ENCODE measurements at places on chromosomes 6 and 20.
A peak's percentile ranks its signal among the peaks of the same experiment; 100 is the strongest.

DNA sequence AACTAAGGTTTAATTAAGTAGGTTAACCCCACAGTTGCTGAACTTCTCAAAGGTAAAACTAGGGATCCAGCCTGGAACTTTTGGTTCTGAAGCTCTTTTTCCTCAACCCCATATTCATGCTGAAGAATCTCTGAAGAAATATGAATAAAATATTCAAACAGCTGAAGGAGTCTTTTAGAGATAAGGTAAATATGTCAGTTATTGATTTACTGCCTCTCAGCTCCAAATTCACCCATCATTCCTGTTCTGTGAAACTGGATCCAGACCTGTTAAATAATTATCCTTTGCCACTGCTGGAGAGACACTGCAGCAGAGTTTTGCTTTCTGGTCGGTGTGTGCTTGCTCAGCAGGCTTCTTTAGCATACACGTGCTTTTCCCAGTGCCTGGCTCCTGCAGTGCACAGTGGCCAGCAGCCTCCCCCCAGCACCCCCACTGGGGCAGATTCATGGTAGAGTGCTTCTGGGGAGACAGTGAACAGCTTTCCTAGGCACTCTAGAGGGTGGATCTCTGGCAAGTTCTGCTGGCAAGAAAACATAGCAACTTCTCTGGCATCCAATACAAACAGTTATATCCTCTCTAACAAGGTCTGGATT lies 62.0 kb upstream of the BCLAF1 start:
- no peak for DNase-seq

- DNase-seq = peak; percentile 15
Measured at GRCh38 chr6:13413466-13413862, 73.9 kb downstream of the GFOD1 start.

GRCh38 chr20:50055524-50056083 lies 57.3 kb downstream of the UBE2V1 start:
- no peak for DNase-seq

GRCh38 chr6:50780382-50780781 lies 38.3 kb upstream of the TFAP2B start:
- no peak for DNase-seq

DNA sequence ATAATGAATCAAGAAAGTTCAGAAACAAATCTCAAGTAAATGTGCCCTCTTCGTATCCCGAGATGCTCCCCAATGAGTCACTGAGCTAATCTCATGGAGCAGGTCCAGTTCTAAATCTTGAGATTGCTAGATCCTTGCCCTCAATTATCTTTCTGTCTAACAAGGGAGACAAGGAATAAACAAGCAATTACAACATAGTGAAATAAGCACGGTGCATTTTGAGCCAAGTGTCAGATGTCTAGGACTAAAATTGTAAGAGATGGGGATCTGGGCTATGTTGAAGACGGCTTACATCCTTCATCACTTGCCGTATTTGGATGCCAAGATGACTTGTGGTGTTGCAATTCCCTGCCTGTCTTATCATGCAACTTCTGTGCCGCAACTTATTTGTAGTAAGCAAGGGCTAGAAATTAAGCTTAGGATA lies 56.5 kb upstream of the ADGRF1 start:
- peak; percentile 9 for DNase-seq

- DNase-seq = no peak
Measured at GRCh38 chr6:122524056-122524455, 52.4 kb upstream of the SERINC1 start.

DNA sequence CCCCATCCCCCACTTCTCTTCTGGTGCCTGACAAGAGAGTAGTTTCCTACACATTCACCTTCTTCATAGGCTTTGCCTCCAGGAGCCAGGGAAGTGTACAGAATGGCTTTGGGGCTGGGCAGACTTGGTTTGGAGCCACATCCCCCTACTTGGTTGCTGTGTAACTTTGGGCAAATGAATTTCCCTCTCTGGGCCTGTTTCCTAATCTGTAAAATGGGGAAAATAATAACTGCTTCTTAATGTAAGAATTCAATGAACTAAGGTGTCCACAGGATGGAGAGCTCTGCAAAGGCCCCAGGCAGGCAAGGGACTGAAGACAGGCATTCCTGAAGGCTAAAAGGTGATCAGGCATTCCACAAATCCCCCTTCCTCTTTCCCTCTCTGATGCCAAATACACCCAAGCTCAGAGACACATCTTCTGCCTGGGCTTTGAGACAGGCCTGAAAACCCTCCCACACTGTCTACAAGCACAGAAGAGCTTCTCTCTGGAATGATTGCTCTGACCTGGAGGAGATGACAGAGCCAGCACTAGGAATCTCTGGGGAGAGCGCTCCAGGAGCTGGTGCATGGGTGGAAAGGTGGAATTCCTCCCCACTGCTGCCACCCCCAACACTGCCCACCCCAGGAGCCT lies 6.9 kb upstream of the C20orf203 start:
- no peak for DNase-seq

DNA sequence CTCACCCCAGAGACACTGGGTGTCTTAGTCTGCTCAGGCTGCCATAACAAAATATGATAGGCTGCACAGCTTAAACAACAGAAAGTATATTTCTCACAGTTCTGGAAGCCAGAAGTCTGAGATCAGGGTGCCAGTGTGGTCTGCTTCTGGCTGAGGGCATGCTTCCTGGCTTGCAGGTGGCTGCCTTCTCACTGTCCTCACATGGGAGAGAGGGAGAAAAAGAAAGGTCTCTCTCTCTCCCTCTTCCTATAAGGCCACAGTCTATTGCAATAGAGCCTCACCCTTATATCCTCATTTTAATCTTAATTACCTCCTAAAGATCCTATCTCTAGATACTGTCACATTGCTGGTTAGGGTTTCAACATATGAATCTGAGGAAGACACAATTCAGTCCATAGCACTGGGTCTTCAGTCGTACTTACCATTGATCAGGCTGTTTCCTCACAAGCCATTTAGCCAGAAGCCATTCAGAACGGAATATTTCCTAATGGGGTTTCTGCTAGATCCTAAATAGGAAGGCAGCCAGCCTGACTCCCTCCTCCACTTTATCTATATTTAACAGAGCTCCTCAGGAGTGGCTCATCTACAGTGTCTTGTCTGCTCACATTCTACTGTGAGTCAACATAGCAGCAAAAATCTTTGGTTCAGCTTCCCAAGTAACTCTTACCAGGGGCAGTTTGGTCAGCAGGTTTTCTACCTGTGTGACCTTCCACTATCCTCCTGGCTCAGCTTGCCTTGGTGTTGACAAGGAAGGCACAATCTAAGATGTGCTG lies 42.2 kb downstream of the CD164 start:
- no peak for DNase-seq

- no peak for DNase-seq
Measured at GRCh38 chr6:112560651-112561050, 213.5 kb downstream of the RFPL4B start.

DNA sequence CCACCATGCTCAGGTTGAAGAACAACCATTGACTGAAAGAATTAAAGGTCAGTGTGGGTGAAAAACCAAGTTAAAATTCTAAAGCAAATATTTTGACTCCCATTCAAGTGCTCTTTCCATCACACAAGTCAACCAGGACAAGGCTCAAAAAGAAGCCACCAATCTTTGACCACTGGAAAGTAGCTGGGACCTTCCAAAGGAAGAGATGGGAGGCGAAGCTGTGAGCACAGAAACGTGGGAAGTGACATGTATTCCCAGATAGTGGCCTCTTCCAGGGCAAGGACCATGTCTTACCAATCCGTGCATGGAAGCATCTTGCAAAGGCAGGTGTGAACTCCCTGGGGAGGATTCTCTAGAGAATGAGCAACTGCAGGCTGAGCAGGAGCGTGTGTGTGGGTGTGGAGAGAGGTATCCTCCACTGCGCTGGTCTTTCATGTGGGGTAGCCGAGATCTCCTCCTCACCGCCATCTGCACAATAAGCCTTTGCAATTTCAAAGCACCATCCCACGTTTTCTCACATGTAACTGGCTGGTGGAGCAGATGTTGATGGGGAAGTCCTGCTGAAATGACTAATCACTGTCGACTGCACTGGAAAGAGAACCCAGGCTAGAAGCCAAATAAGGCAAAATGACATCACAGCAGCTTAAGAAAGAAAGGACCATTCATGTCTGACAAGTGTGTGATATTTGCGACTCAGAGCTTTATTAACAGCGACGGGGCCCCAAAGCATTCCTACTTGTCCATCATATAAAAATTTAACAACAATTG lies 189.4 kb upstream of the RREB1 start:
- DNase-seq = no peak

DNA sequence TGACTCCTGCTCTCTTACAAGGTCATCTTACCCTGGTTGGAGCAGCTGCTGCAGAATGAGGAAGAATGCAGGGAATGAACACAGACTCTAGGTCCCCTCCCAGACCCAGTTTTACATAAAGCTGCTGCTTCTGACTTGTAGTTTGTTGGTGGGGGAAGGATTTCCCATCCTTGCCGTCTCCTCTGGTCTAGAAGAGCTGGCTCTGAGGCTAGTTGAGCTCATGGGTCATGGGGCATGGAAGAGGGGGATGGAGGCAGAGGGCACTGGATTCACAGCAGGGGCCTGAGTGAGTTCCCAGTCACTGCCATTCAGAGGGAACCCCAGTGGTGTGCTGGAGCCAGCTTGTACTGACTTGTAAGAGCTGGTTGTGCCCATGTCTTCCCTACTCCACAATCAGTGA lies 9.2 kb upstream of the GUCA1A start:
- no peak for DNase-seq

DNA sequence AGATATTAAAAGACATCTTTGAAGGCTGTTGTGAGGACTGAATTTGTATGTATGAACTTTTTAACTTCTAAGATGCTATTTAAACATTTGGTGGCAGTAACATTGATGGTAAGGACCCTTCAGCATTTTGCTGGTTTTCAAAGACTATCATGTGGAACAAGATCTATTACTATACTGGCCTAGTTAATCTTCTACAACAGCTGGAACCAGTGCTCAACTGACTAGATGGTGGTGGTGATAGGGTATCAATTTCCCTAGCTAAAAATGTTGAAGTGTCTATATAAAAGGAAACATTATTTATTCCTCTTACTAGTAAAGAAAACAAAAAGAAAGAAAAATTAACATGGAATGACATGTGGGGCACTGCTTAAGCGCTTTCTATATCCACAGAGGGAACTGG lies 195.7 kb downstream of the TASP1 start:
- no peak for DNase-seq

DNA sequence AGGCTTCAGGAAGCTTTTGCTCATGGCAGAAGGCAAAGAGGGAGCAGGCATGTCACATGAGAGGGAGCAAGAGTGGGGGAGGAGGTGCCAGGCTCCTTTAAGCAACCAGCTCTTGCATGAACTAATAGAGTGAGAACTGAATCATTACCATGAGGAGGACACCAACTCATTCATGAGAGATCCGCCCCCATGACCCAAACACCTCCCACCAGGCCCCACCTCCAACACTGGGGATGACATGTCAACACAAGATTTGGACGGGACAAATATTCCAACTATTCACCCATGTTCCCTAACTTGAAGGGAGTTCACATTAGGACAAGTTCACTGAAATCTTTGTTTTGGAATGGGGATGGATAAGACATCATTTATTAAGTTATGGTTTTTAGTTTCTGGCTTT lies 155.2 kb upstream of the ESR1 start:
- DNase-seq = no peak

Data from G401 (cell line).